Globus pallidus (tissue), 1 donor: ENCODE measurements at places on chromosomes 5 and 9.

GRCh38 chr5:164958688-164959087, 1453.3 kb downstream of the MAT2B start:
- DNase-seq: no peak

DNA sequence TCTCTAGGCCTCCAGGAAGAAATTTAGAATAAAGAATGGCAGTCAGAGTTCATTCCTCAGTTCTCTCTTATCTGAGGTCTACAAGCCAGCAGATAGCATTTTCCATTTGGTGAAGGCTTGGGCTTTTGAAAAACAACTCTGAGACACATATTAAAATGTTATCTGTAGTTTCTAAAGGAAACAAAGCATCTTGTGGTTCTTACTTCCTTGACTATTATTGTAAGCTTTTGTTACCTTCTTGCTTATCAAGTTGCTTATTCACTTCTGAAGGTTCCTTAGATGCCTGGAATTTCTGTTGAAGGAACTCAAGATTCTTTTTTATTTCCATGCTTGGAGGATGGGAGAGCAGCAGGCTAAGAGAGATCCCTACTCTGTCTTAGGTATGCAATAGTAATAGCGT, 79.2 kb upstream of the MRPS30 start:
- DNase-seq: no peak

DNA sequence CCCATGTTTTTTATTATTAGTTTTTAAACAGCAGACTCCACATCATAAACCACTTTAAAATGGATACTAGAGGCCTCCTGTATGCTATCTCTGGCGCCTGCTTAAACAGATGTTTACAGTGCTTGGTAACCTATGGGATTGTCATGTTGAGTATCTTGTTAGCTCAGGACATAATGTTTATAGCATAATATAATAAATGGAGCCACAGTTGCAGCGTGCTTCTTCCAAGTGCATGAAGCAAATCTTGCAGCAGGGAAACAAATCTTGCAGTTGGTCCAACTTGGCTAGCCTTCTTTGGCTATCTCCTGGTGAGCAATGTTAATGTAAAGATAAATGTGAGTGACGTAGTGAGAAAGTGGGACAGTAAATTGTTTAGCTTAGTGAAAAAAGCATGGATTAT, 2.8 kb downstream of the GHR start:
- no peak for DNase-seq

- DNase-seq: no peak
Measured at GRCh38 chr5:199197-199949, 8.1 kb downstream of the LRRC14B start.

DNA sequence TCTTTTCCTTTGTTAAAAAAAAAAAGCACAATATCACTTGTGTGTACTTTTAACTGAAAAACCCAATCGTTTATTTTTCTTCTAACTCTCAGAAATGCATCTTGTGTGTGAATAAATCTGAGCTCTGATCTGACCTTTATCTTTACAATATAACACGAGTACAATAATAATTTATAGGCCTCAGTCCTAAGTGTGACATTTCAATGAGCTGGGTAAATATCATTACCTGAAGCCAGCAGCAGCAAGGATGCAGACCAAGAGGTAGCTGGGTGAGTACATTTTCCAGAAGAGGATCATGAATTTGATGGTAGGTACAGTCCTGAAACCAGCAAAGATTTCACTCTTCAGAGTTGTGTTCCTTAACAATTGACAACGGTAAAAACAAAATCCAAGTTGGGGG, 264.0 kb upstream of the KIF2A start:
- no peak for DNase-seq

DNA sequence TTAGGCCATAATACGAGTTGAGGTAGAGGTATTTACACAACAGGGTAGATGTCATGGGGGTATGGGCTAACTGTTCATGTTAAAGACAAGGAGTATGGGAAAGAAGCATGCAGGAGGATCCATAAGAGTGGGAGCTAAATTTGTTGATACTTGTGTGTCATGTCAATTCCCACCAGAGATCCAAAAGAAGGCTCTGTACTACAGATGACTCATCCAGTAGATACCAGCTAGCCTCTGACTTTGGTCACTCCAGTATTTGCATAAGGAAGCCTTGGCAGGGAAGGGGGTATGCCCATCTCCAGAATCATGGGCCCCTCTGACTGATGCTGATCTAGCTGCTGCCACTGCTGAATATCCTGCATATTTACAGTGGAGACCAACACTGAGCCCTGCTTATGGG, 743.7 kb upstream of the GRAMD2B start:
- no peak for DNase-seq

GRCh38 chr9:94997727-94998126, 271.2 kb downstream of the AOPEP start:
- DNase-seq: no peak

DNA sequence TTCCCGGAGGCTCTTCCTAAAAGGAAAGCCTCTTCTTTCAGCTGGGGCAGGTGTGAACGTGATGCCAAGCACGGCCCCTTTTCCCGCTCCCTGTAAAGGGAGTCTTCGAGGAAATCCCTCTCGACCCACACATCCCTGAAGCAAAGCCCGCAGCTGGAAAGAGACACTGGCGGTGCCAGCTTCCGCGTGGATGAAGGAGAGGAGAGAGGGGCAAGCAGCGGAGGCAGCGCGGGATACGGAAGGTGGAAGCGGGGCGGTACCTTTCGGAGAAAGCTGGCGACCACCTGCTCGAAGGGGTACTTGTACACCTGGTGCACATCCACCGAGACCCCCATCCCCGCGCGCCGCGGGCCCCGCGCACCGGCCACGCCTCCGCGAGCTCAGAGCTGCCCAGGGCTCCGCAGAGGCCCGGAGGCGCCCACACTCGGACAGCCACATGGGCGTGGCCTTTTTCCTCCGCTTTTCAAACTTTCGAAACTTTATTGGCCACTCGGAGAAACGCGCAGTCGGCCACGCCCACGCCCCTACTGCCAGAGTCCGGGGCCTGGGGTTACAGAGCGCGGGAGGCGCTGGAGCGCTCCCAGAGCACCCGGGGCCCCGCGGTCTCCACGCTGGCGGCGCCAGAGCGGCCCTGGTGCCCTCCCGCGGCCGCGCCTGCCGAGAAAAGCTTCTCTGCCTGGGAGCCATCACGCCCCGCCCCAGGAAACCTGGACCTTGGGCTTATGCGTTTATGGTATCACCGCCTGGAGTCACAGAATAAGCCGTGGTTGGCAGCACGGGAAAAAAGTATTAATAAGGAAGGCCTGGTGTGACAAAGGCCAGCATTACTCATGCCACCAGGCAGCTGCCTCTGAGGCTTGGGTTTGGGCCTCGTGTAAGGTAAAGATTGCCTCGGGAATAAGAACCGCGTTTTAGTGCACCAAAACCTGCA, at the start of gene PRELID2:
Gene PRELID2 (minus strand): TSS at position 426 of the 931 bp plus-strand sequence. CDS start 91 bp downstream, at position 335.
- DNase-seq: peak; percentile 73
